Activated CD4-positive, alpha-beta T cell treated with anti-CD3 and anti-CD28 coated beads, Interleukin-2, amount 10 ng/mL, durations not matched to agents 24 days and 14 days (primary cell): ENCODE measurements at places on chromosomes 1 and 21. TPM values are rescaled to one million over a fixed set of nuclear protein-coding genes. Genes with fewer than 3 reads are reported as not detected.

Gene SH3BGR
- total RNA-seq = 0.63 and 1.4 TPM in 2 replicates

Gene SLC45A1
- 0.12 and 0.38 TPM in 2 replicates for total RNA-seq

Gene KRTAP13-2
- not detected in 2 replicates for total RNA-seq

Gene BARHL2
- not detected in 2 replicates for total RNA-seq

GRCh38 chr1:153968408-153968807 is 706 bp downstream of the CREB3L4 start:
- no peak for DNase-seq

- DNase-seq = no peak
These were observed 34.3 kb upstream of the EDEM3 start for GRCh38 chr1:184788970-184789369.

GRCh38 chr1:168794057-168794456 is 65.1 kb upstream of the DPT start:
- DNase-seq = no peak

DNA sequence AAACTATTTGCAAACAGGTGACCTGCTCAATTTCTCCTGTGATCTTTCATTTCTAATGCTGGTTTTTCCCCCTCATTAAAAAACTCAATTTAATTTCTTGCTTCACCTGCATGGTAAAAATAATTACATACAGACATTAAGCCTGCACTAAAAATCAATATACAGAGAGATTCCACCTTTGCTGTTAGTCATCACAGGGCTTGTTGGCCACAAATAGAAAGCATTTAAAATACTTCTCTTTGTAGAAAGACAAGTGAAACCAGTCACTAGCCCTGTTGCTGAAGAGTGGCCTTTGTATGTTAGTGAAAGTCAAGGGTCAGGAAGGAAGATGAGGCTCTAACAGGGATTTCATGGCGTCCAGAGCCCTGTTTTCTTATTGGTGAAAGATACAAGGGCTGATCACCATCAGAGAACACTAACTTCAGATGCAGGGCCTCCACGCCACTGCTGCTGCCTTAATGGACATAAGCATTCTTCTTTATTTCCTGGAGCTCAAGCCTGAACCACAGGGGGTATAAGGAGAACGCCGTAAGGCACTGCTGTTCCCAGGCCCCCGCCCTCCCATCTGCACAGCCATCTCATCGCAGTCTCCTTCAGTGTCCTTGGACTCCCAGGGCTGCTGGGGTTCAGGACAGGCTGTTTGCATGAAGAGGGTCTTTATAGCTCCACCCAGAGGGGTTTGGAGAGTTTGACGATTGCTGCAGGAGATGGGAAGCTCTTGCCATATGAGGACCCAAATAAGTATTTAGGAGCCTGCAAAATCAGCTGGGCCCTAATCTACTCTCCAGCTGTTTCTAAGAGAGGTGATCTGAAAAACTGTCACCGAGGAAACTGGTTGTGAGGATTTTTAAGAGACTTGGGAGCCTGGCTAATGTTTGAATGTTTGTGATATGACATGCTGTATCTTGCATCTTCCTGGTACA is 117.3 kb upstream of the IRF2BP2 start:
- no peak for DNase-seq

- DNase-seq = no peak
These were observed 484.4 kb upstream of the ZRANB2 start for GRCh38 chr1:71565262-71565661.

DNA sequence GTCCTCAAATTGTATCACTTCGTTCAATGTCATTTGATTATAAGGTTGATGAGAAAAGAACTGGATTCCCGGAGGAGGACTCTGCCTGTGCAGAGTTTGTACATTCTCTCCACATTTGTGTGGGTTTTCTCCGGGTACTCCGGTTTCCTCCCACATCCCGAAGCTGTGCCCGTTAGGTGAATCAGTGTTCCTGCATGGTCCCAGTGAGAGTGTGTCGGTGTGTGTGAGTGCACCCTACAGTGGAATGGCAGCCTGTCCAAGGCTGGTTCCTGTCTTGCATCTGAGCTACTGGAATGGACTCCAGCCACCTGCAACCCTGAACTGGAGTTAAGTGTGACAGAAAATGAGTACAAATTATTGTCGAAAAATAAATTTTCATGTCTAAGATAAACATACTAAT is 92.2 kb upstream of the KCTD3 start:
- DNase-seq = no peak

- DNase-seq = no peak
These were observed 7.7 kb upstream of the ECE1 start for GRCh38 chr1:21297975-21298374.

- peak; percentile 72 for DNase-seq
These were observed 19.7 kb downstream of the ACBD6 start for GRCh38 chr1:180482425-180483275.

DNA sequence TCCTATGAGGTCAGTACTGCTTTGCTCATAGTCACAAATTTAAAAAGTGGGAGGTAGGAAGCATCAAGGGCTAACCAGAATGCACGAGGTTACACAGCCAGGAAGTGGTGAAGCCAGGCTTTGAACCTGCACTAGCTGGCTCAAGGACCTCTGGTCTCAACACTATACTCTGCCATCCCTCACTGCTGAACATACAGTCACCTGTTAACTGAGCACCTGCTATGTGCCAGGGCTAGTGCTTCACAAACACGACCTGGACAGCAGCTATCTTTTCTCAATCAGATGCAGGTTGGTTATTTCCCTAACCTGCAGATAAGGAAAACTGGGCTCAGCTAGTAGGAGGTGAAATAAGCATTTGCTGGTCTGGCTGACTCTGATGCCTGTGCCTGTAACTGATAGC is 73.0 kb downstream of the GLIS1 start:
- no peak for DNase-seq

GRCh38 chr1:167681451-167682098 is 40.2 kb upstream of the MPZL1 start:
- no peak for DNase-seq

DNA sequence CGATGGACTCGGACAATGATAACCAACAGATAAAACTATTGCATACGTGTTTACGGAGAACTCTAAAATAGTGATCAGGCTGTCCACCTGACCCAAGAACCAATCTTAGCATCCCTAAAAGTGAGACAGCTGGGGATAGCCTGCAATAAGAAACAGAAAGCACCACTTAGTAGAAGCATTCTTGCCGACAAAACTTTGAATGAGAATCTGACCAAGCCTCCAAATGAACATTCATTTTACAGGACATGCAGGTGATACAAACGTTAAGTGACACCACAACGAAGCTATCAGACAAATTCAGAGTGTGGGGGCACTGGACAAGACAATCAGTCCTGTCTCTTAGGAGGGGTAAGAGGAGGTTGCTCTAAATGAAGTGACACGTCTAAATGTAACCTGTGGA is 1.2 kb downstream of the PSMG1 start:
- DNase-seq = peak; percentile 65

DNA sequence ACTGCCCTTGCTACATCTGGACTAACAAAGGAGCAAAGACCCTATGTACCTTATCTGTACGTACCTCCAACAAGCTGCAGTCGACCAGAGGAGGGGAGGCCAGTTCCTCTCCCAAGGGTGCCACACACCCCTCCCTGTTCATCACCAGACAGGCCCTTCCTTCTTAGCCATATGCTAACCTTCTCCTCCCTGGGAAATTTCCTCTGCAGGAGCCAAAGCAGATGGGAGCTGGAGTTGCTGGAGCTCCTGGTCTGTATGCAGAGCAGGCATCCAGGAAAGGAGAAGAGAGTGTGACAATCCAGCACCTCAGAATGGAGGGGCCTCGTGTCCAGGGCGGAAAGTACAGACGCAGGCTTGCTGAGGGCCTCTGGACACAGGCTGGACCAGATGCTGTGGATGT is 48.5 kb downstream of the C8B start:
- no peak for DNase-seq

- no peak for DNase-seq
These were observed 1.4 kb downstream of the LAD1 start for GRCh38 chr1:201397675-201398074.
